AML-193 (cell line): ENCODE measurements at places on chromosomes 4 and X.

GRCh38 chr4:148332486-148332885 is 109.7 kb downstream of the NR3C2 start:
- no peak for DNase-seq

DNA sequence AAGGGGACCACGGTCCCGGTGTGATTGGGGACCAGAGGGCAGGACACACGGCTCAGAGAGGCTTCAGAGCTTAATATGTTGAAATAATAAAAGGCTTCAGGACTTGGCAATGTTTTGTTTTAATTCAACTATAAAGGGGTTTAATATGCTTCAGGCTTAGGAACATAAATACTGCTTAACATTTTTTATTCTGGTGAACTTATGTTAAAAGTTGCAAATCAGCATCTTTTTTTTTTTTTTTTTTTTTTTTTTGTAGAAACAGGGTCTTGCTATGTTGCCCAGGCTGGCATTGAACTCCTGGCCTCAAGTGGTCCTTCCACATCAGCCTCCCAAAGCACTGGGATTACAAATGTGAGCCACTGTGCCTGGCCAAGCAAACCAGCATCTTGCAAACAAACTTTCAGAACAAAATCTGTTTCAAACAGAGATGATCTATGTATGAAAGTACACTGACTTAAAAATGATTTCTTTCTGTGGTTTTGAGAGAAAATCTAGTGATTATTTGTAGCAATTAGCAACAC is 37.7 kb downstream of the RHOH start:
- no peak for DNase-seq

GRCh38 chrX:111041018-111041462 is 55.0 kb upstream of the PAK3 start:
- peak; percentile 75 for DNase-seq

DNA sequence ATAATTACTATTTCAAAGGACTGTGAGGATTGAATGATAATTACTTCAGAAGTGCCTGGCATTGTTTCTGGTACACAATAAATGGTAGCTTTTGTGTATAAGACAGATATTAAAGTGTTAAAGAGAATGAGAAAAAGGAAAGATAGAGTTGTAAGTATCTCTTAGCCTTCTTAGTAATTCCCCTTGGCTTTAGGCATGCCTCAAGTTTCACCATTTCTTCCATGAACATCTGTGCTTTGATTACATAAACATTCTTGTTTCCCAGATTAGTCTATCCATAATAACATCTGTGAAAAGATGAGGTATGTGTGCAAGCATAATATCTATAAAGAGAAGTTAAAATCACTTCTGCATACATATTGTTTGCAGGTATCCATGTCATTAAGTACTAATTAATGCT is 230.9 kb upstream of the TEX13A start:
- no peak for DNase-seq

DNA sequence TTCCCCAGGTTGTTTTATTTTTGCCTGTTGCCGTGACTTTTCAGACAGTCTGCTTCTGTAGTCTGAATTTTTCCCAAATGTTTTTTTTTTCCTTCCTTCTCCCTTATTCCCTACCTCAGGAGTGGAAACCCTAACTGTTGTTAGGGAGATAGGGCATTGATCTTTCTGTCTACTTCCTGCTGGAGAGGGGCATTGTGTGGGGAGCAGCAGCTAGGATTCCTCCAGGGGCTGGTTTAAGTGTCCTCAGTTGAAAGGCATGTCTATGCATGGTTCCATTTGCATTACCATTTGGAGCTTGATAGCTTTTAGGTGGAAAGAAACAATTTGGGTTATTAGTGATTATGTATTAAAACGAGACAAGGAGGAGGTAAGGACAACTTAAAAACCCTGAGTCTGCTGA is 383.9 kb downstream of the DCAF12L2 start:
- DNase-seq, result no peak

DNA sequence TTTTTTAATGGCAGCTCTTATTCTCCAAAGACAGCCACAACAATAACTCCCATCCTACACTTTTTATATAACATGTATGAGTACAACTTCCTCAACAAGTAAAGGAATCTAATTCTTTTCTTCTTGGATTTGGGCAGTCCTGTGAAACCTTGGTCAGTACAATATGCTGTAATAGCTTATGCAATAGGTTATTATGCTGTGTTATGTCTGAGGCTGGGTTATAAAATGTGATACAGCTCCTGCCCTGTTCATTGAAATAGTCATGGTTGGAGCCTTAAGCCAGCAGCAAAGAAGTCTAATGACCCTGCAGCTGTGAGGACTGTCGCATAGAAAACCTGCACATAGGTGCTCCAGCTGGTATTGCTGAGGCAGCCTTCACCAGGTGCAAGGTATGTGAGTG is 215.8 kb upstream of the RASGEF1B start:
- no peak for DNase-seq

- DNase-seq, result no peak
Observed at GRCh38 chr4:101693842-101694398, 96.6 kb upstream of the BANK1 start.

GRCh38 chr4:56619816-56620215 is 61.3 kb downstream of the HOPX start:
- DNase-seq, result no peak

GRCh38 chr4:137647375-137647774 is 115.1 kb upstream of the PCDH18 start:
- no peak for DNase-seq

DNA sequence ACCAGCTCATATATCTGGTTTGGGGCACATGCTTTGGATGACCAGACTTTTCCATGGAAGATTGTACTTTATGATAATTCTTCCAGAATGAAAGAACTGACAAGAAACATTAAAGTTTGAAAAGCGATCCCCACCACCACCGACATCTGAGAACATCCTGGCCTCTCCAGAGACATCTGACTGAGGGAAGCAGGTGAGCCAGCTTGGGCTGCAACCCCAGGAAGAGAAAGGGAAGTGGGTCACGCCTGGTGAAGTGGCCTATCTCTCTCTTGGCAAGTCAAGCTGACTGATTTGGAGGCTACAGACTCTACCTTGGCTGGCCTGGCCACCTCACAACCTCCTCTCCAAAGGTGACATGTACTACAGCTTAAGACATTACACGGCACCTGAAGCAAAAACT is 20.7 kb downstream of the PARM1 start:
- DNase-seq, result no peak

DNA sequence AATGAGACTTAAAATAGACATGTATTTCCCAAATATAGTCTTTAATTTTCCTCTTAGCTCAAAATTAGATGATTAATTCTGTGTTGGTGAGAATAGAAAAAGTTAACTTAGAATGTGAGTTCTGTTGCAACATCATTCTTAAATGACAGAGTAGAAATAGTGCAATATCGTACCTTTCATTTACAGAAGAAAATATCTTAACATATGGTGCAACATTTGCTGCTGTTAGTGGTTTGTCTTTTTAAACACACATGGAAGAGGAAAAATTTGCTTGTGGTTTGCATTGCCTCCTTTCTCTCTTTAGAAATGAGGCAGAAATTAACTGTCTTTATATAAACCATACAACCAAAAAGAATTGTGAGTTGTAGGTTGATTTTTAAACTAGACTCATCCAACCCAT is 39.3 kb upstream of the FHDC1 start:
- peak; percentile 78 for DNase-seq

DNA sequence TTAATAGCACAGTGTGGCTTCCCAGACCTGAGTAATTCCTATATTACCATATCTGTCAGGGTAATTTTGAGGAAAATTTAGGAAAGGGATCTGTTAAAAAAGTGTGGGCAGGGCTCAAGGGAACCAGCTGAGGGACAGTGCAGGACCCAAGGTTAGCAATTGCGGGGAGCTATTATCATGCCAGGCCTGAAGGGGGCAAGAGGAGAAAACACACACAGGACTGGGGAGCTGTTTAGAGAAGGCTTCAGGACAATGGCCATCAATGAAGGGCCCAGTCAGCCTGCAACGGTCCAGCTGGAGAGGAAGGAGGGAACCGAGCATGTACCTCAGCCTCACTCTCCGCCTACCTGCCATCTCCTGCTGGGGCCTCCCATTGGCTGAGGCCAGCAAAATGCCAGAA is 19.0 kb upstream of the NHS start:
- no peak for DNase-seq

- DNase-seq, result no peak
Observed at GRCh38 chr4:57220172-57220571, 110.0 kb upstream of the IGFBP7 start.

GRCh38 chrX:45842926-45843315 is 642.2 kb upstream of the DIPK2B start:
- no peak for DNase-seq

DNA sequence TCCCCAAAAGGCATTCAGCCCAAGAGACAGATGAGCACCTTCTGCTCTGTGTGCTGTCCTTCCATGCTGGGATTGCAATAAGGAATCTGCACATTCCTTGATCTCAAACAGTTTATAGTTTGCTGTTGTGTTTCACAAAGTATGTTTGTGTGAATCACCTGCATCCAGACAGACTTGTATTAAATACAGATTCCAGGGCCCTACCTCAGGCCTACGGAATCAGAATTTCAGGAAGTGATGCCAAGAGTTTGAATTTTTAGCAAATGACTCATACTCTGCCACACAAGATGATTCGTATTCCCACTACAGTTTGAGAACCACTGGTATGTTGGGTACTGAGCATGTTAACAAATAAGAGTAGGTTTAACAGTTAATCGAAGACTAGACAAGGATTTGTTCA is 7.0 kb downstream of the VAMP7 start:
- peak; percentile 19 for DNase-seq

- DNase-seq, result no peak
Observed at GRCh38 chr4:7650606-7651385, 216.1 kb upstream of the PSAPL1 start.

GRCh38 chr4:181793096-181793495 is 450.1 kb upstream of the TENM3 start:
- DNase-seq, result no peak

DNA sequence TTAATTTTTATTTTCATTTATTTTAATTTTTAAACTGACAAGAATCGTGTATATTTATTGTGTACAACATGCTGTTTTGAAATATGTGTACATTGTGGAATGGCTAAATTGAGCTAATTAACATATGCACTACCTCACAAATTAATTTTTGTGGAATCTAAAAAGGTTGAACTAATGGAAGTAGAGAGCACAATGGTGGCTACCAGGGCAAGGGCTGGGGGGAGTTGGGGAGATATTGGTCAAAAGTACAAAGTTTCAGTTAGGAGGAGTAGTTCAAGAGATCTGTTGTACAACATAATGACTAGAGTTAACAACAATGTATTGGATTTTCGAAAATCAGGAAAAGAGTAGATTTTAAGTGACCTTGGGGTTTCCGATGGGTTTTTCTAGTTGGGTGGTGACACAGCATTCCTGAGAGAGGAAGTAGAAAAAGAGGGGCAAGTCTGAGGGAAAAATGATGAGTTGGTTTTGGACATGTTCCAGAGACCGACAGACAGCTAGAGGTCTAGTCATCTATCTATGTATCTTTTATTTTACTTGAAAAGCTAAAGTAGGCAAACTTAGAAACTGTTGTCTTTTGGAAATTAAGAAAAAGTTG is 23.2 kb downstream of the APOO start:
- peak; percentile 21 for DNase-seq

DNA sequence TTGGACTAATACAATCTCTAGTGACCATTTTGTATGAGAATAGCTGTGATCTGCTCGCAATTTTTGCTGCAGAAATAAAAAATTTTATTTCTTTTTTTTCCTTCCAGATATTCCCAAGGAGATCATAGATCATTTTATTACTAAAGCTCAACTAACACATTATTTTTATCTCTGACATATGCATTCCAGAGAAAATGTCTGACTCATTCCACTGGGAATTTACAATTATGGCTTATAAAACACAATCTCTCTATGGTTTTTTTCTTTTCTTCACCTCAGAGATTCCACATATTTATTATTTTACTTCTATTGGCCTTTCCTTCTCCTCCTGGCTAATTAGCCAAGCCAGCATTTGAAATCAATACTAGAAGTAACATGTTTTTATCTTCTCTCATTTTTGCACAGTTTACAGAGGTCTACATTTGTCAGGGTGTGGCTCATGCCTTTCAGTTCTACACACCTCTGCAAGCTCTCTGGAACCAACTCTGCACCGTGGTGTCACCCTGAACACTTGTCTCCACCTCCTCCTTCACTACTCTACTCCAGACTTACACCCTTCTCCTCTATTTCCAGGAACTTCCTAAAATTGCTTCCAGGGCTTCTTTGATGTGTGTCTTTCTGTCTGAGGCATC is 59.8 kb upstream of the GPM6A start:
- no peak for DNase-seq

GRCh38 chr4:145755802-145756201 is 75.9 kb downstream of the C4orf51 start:
- DNase-seq, result no peak

- DNase-seq, result no peak
Observed at GRCh38 chr4:39326468-39326977, 39.6 kb downstream of the RFC1 start.

DNA sequence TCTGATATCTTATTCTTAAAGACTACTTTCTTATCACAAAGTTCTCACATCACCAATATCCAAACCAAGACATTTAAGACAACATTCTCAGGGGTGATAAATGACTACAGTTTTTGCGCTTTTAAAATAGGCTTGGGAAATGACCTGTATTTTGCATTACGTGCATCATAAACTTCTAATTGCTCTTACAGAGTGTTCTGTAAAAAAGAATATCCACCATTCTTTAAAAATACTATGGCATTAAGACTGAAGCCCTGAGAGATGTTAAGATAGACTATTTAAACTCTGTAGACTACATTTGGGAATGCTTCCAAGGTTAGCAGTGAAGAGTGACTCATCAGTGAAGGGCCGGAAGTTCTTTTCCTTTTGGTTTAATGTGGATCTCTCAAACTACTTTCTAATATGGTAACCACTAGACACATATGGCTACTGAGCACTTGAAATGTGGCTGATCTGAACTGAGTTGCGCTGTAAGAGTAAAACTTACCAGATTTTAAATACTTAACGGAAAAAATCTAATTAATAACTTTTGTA is 518.8 kb upstream of the FTHL17 start:
- no peak for DNase-seq

DNA sequence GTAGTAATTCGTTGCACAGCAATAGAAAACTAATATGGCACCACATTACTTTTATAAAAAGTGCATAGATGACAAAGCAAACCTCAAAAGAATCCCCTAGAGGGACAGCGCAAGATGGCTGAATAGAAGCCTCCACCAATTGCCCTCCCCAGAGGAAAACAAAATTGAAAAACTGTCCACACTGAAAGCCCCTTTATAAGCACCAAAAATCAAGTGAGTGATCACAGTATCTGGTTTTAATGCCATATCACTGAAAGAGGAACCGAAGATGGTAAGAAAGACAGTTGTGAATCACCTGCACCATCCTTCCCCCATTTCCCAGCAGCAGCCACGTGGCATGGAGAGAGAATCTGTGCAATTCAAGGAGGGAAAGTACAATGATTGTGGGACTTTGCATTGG is 522.2 kb downstream of the GLUD2 start:
- DNase-seq, result no peak

- DNase-seq, result no peak
Observed at GRCh38 chr4:21367567-21367966, 581.0 kb downstream of the KCNIP4 start.

DNA sequence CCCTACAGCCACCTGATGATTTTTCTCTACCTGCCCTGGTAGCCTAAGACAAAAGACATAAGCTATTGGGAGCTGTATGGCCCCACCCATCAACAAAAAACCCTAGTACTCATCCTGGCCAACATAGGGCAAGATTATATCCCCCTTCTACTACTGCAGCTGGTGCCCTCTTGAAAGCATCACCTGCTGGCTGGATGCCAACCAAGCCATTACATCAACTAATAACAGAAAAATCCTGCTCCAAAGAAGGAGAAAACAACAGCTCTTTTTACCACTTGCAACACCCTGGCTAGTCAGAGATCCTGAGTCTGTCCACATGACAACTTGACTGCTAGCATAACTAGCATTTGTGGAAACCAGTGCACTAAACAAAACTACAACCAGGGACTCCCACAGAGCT is 43.6 kb upstream of the UPRT start:
- DNase-seq, result no peak
